ENCODE measurements at places on chromosomes 13 and 19.

GRCh38 chr13:102686024-102686423, 8.8 kb downstream of the METTL21C start:
- DNase-seq = no peak

DNA sequence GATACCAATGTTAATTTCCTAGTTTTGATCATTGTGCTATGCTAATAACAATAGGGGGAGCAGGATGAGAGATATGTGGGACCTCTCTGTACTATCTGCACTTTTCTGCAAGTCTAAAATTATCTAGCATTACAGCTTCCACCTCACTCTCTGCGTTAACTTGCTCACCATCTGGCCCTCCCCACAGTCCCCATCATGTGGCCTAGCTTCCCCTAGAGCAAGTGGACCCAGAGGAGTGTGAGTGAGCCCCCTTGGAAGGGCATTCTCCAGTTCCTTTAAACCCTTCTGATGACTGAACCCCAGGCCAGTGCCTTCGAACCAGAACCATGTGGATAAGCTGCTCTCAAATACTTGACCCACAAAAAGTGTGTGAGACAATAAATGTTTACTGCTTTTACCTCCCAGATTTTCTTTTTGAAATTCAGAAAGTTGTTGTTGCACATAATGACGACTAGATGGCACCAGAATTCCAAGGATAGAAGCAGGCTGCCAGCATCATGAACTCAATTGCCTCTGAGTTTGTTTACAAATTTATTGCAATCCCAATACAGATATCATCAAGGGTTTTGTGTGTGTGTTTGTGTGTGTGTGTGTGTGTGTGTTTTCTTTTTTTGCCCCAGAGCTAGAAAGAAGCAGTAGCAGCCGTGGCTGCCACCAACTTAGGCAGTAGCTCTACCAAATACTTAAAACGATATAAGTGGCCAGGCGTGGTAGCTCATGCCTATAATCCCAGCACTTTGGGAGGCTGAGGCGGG, 49.0 kb upstream of the ZNF780A start:
- no peak for DNase-seq

DNA sequence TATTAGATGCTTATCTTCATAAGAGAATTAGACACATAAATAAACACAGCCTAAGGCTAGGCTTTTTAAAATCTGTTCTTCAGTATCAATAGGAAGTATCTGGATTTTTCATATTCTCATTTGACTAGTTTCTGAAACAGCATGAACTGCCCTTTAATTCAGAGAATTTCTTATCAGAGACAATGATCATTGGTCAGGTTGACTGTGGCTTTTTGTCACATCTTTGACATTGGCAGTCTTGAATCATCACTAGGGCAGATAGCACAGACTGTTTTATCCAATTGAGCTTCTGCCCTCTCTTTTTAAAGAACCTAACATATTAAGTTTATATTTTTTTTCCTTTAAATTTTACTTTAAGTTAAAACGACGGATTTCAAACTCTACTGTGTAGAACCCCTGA, 59.6 kb downstream of the DPY19L3 start:
- DNase-seq = no peak

- no peak for DNase-seq
These were observed 18.8 kb downstream of the HIPK4 start for GRCh38 chr19:40370997-40371801.

DNA sequence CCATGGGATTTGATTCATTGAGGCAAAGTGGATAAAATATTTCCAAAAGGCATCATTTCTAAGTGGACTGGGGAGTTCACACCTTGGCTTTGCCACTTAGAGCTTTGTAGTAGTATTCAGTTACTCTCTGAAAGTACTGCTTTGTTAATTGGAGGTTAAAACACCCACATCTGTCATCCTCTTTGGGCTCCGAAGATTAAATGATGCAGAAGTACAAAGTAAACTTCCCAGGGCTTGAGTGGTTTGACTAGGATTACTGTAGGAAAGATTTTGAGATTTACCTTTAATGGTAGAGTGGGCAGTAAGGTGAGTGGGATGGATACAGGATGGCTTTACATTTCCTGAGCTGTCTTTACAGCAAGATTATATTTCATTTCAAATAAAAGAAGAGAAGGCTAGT, 42.4 kb downstream of the WASF3 start:
- DNase-seq = no peak

GRCh38 chr13:75788481-75788981, 152.4 kb downstream of the LMO7 start:
- no peak for DNase-seq

DNA sequence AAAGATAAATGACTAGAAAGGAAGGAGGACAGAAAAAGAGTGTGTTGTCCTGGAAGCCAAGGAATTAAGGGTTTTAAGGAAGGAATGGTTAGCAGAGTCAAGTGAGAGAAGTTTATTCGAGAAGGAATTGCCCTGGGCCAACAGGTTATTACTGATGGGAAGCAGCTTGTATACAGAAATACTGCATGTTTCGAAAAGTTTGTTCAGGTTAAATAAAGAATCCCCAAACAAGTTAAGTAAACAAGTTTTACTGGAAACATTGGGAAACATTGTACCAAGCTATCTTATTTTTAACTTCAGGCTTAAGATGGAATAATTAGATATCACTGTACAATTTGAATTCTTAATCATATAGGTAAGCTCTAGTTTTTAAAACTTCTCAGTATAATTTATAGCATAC, 28.2 kb upstream of the FBXL3 start:
- DNase-seq = no peak

- no peak for DNase-seq
These were observed 19.4 kb upstream of the MKNK2 start for GRCh38 chr19:2070436-2070827.

DNA sequence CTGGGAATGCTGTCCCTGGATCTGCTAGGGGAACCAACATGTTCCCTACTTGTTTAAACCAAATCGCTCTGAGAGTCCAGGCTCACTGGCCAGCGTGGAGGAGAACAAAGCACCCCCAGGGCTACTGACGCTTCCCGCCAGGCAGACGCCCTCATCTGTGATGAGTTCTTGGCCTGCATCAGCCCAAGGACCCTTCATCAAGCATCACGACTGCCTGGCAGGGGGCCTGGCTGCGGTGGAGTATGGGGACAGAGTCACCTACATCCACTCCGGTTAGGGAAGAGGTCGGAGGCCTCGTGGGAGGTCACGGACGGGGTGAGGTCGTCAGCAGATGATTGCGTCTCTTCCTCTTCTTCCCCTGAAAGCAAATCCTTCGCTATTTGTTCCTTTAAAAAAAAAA, 17.7 kb downstream of the MIER2 start:
- DNase-seq = no peak

GRCh38 chr13:89136678-89137077, 1465.5 kb downstream of the SLITRK5 start:
- no peak for DNase-seq

- no peak for DNase-seq
These were observed 1189.7 kb downstream of the EFNB2 start for GRCh38 chr13:105345730-105346129.

- DNase-seq = no peak
These were observed 23.6 kb upstream of the LRCH1 start for GRCh38 chr13:46529216-46529919.

DNA sequence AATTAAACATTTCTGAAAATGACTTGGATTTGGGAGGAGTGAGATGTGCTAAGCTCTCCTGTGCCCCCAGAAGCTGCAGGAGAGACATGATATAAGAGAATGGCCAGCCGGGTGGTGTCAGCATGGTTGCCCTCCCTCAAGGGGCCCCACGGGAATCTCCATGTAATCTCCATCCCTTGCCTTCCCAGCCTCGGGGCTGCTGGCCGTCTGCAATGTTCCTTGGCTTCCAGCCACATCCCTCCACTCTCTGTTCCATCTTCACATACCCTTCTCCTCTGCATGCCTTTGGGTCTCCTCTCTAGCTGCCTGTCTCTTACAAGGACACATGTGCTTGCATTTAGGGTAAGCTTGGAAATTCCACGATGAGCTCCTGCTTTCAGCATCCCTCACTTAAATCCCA, 172.0 kb downstream of the TSHZ3 start:
- DNase-seq = no peak

GRCh38 chr19:39139305-39139874, 13.8 kb downstream of the PAK4 start:
- no peak for DNase-seq

GRCh38 chr13:60035874-60036273, 127.9 kb downstream of the DIAPH3 start:
- DNase-seq = no peak

GRCh38 chr19:23310729-23311211, 60.6 kb upstream of the ZNF724 start:
- no peak for DNase-seq

DNA sequence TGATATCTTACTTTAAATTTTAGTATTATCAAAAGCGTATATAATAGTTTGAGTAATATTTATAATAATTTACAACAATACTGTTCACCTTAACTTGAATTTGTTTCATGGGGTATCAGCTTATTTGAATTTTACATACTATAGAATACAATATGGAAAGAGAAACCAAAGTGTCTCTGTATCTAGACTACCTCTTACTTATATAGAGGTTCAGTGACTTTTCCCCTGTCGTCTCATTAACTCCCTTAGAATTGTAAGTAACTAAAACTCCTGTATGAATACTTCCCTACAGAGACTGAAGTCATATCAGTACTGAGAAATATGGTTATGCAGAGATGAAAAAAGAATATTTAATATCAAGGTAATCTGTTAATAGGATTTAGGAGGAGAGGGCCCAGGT, 26.8 kb downstream of the COG6 start:
- DNase-seq = no peak

DNA sequence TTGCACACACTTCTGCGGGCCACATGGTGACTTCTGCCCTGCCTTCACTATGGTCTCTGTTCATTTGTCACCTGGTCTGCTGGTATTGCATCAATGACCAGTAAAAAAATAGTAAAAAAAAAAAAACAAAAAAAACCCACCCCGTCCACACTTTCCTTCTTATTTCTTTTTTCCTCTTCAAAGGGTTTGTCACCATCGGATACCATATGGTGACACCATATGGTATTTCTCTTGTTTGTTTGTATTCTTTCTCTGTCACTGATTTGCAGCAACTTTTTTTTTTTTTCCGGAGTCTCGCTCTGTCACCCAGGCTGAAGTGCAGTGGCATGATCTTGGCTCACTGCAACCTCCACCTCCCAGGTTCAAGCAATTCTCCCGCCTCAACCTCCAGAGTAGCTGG, 26.2 kb upstream of the OR7C2 start:
- DNase-seq = no peak

GRCh38 chr19:51086153-51086850, 3.6 kb upstream of the KLK14 start:
- no peak for DNase-seq

- DNase-seq = no peak
These were observed 24.0 kb upstream of the TPT1 start for GRCh38 chr13:45364876-45365557.

DNA sequence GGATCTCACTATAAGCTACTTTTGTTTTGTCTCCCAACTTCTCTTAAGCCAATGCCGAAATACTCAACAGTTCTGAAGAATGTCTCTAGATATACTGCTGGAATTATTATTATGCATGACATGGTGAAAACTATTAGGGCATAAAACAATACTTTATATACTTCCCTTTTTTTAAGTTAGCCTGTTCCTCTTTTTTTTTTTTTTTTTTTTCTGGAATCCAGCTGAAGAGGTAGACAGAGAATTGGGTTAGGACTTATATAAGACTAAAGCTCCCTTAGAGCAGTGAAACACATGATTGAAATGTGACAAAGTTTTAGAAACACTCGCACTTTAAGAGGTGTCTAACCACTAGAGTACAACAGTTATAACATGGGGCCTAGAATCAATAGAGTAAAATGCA, 850.9 kb upstream of the PCDH9 start:
- no peak for DNase-seq

DNA sequence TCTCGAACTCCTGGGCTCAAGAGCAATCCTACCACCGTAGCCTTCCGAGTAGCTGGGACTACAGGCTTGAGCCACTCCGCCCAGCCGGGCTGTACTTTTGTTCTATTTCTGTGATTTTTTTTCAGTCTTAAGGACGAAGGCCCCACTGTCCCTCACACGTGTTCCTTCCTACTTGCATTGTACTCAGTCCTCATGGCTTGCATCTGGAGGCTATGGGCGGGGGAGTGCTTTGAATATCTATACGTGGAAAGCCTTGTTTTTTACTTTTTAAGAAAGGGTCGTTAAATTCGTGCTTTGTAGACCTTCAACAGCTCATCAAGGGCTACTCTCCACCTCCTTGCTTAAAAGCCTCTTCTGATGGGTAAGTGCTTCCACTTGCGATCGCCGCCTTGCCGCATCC, 36.8 kb downstream of the NLRP12 start:
- DNase-seq = no peak

DNA sequence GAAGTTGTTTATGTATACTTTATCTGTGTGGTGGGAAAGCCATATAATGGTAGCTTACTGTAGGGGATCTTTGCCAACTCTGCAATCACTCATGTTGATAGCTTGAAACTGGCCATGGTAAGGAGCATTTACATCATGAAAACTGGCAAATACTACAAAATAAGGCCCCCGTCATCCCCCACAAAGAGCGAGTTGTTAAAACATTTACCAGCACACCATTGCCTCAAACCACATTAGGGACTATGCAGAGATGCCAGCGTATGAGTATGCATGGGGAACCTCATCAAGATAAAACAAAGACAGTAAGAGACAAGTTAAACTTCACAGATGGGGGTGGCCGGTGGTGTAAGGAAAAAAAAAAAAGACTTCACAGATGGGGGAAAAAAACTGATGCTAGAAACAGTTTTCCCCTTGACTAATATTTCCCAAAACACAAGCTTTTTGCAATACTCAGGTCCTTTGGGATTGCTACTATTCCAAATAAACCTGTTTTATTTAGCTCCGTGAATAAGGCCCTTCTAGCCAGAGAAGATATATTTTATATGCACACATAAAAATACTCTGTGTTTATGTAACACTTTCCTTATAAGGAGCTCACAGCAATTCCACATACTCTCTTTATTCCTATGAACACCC, 70.6 kb upstream of the SERP2 start:
- no peak for DNase-seq

GRCh38 chr19:23346696-23347095, 48.6 kb downstream of the ZNF91 start:
- DNase-seq = no peak

- no peak for DNase-seq
These were observed 178.7 kb upstream of the PCDH9 start for GRCh38 chr13:67408798-67409197.

DNA sequence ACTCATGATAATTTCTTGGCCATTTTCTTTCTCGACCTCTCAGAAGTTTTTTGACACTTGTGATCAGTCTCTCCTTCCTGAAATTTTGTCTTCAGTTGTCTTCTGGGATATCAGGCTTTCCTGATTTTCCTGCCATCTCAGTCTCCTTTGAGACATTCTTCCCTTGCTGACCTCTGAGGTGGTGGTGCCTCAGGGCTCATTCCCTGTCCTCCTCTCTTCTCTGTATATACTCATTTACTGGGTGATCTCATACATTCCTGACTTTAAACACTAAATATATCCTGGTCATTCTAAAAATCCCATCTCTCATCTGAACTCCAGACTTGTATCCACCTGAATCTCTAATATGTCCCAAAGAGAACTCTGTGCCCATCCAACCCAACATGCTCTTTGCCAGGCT, 31.3 kb upstream of the STARD13 start:
- DNase-seq = no peak

Data from NCI-H1417 treated with DMSO at 0.1 percent for 48 hours (cell line).